Panc1 (cell line): ENCODE measurements at places on chromosomes 12 and 14.

DNA sequence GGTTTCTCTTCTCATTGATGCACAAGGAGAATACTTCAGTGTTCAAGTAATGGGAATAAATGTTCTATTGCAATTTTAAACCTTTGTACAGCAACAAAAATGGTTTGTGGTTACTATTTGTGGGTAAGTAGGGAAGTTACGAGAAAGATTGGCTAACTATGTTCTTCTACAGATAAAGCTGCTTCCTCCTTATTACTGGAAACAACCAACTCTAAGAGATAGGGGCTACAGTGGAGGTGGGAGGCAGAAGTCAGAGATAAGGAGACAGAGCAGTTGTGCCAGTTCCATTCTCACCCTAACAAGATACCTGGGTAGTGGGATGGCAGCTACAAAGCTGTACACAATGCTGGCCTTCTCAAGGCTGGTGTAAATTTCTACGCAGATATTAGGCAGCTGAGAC is 16.2 kb downstream of the NOXRED1 start:
- DNase-seq = no peak

GRCh38 chr12:24363177-24363754 is 413.8 kb upstream of the SOX5 start:
- no peak for DNase-seq

GRCh38 chr12:122072031-122072970 is 6.3 kb upstream of the MLXIP start:
- no peak for DNase-seq

DNA sequence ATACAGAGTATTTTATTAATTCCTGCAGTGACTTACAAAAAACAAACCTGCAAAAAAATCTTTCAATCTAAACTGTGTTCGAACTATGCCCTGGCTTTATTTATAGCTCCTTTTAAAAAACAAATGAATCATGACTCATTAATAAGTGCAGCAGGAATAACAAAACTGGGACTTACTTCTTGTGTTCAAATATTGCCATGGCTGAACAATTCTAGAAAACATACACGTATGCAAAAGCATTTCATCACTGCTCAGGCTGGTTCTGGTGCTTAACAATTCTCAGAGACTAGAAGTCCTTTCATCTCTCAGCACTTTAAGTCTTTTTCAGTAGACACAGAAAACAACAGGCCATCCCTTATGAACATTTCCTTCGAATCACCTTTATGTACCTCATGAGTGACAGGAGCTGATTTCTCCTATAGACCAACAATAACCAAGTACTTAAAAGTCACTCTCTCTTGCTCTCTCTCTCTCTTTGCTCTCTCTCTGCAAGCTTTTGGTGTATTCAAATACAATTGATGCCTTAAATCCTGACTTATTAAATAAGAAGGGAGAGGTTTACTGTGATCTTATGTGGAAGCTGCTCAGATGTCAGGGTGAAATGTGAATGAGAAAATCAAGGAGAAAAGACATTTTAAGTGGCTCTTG is 268.8 kb downstream of the TTC8 start:
- no peak for DNase-seq

- no peak for DNase-seq
Measured at GRCh38 chr12:71935594-71935993, 3.1 kb upstream of the TPH2 start.

DNA sequence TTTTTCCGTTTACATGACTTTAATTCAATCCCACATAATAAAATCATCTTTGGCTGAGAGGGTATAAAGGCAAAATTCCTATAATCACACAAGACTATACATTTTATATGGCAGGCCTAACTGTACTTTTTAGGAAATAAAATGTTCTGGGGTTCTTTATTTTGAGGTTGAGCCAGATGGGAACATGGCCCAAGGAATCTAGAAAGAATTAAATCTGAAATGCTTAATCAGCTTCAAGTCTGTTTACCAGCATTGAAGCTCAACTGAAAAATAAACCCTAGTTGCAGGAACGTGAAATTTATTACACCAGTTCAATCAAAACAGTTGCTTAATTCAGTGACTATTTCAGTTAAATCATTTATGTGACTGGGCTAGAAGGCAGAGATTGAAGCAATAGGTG is 191.0 kb upstream of the BTG1 start:
- no peak for DNase-seq

- no peak for DNase-seq
Measured at GRCh38 chr14:56394826-56395530, 184.6 kb upstream of the TMEM260 start.

- DNase-seq = no peak
Measured at GRCh38 chr12:33587784-33588712, 148.4 kb upstream of the SYT10 start.

DNA sequence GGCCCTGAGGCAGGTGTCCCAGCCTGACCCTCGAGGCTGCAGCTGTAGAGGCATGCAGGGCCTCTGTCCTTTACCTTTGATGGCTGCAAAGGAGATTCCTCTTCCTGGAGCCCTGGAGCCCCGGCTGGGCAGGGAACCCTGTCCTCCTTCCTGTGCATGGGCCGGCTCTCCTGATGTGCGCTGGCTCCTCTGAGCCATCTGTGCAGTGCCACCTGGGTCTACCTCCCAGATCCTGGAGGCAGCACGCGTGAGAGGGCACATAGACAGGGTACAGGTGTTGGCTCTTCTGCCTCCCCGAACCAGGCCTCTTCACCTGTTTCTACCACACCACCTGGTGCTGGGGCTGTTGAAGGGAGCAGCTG is 115.1 kb downstream of the BEGAIN start:
- DNase-seq = no peak

- no peak for DNase-seq
Measured at GRCh38 chr14:65637780-65638179, 225.2 kb downstream of the FUT8 start.

GRCh38 chr14:55873169-55873568 is 245.0 kb upstream of the PELI2 start:
- DNase-seq = no peak

GRCh38 chr12:53613821-53614220 is 12.4 kb downstream of the ATF7 start:
- no peak for DNase-seq

- no peak for DNase-seq
Measured at GRCh38 chr12:38328306-38328895, 11.8 kb downstream of the ALG10B start.

DNA sequence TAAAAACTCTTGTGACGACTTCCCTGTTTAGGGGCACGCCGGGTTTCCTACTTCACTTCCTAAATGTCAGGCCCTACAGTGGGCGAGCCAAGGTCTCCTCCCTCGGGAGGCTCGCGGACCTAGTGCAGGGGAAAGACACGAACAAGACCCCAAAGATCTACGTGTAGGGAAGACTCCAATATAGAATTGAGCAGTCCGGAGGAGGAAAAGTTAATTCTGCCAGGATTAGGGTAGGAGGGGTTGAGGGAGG is 564 bp downstream of the ATXN3 start:
- DNase-seq = no peak

- DNase-seq = no peak
Measured at GRCh38 chr14:61421212-61421923, 100.0 kb downstream of the PRKCH start.

- no peak for DNase-seq
Measured at GRCh38 chr12:50934371-50934851, 17.9 kb upstream of the HIGD1C start.

DNA sequence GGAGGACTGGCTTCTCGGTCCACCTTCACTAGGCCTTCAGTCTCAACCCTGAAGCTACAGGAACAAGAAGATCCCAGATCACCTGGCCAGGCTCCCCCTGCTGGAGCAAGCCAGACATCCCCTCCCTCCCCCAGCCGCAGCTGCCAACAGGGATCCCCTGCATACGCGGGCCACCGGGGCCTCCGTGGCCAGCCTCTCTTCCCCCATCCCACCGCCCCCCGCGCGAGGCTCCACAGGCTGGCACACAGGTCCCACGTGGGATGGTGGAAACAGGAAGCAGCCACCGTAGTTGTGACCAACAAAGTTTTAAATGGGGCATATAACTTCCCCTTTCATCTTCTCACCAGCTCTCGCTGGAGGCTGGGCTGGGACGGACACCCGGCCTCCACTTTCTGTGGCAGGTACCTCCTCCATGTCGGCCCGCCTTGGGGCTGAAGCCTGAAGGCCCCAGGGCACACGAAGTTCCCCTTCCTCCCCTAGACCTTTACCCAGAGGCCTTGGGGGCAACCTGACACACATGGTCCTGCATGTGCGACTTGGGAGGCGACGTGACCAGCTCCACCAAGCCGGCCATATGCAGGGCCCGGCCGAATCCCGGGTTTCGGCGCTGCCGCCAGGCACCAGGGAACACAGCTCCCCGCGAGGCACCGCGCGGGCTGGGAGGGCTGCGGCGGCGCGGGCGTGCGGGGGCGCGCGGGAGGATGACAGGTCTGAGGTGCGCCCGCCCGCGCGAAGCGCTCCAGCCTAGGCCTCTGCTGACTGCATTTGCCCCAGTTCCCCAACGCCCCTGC is 44.4 kb upstream of the PNMA1 start:
- DNase-seq = no peak

- DNase-seq = no peak
Measured at GRCh38 chr14:70832561-70833305, 23.4 kb upstream of the MAP3K9 start.

DNA sequence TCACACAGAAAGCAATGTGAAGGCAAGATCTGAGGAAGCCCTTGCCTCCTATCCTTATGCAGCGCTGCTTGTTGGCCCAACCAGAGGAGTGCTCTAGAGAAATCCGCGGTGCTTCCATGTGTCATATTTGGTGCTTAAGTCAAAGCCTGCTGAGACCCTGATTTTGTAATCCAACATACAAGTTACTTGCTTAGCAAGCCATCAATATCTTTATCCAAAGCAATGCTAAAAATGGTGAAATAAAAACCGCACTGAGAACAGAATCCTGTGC is 250.0 kb downstream of the MED13L start:
- no peak for DNase-seq

DNA sequence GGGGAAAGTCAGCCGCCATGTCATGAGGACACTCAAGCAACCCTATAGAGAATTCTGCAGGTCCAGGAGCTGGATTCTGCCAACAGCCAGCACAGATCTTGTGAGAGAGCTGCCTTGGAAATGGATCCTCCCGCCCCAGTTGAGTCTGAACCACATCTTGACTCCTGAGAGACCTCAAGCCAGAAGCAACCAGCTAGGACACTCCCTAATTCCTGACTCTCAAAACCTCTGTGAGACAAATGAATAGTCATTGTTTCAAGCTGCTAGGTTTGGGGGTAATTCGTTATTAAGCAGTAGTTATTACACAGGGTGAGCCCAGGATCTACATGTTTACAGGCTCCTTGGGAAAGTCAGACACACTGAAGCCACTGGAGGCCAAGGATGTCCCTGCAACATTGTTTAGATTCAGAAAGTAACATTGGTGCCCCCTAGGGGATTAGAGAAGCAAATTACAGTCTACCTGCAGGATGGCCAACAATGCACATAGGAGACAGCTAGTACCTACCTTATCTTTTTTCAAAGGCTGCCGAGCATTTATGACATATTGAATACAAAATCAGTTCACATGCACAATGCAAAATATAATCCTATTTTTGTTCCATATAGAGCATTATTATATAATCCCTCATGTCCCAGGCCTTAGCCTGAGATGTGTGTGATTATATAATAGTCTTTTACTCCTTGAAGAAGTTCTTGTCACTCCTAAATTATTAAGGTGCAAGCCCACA is 57.9 kb upstream of the FICD start:
- peak; percentile 7 for DNase-seq

- no peak for DNase-seq
Measured at GRCh38 chr12:77435446-77436091, 370.2 kb upstream of the E2F7 start.

DNA sequence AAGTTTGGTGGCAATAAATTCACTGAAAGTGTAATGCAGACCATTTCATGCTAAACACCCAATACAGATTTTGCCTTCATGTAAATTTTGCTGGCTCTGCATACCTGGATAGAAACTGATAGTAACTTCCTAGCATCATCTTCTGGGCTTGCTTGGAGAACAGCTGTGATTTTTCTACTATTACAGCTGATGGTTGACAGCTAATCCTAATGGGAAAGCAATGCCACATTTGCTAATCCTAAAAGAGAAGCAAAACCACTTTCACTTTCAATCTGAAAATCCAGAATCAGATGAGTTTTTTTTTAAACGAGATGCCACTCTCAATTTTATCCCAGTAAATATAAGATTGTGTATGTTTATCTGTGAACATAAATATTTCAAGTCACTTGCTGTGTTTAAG is 1035.9 kb downstream of the TRHDE start:
- DNase-seq = no peak

DNA sequence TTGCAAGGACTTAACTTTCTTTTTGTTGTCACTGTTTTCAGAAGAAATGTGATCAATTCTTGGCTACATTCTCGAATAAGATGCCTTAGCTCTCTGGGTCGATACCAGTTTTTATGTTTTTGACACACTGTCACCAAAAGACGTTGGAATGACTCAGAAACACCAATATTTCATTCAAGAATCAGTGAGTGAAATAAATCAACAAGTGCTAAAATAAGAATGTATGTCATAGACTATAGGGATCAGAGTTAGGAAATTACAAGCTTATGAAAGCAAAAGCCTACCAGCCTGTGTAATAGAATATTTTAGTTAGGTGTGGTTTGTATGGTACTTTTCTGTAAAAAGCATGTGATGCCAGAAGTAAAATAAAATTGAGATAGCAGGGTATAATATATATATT is 17.8 kb downstream of the PPHLN1 start:
- DNase-seq = no peak

DNA sequence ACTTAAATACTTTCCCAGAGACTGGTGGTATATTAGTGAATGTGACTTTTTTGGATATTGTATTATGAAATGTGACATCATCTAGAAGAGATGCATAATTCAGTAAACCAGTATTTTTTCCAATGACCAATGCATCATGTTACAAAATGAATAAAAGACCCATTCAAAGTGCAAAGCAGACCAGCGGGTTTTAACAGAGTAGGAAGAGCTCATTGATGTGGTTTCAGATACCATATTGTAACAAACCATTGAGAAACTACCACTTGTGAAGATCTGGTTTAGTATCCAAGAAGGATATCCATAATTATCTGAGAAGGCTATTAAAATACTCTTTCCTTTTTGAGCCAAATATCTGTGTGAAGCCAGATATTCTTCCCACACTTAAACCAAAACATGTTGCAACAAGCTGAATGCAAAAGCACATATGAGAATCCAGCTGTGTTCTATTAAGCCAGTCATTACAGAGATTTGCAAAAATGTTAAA is 47.7 kb downstream of the MVK start:
- no peak for DNase-seq

GRCh38 chr12:55797068-55797467 is 20.5 kb downstream of the SARNP start:
- DNase-seq = no peak

- no peak for DNase-seq
Measured at GRCh38 chr12:112340230-112340629, 42.0 kb downstream of the HECTD4 start.

GRCh38 chr12:5685935-5686334 is 254.0 kb downstream of the NTF3 start:
- DNase-seq = no peak

- no peak for DNase-seq
Measured at GRCh38 chr12:120652656-120653435, 12.4 kb downstream of the CABP1 start.

- no peak for DNase-seq
Measured at GRCh38 chr12:3809357-3810015, 56.6 kb upstream of the CRACR2A start.
